Pericardium fibroblast (primary cell): ENCODE measurements at places on chromosomes 6 and 20. TPM values are rescaled to one million over a fixed set of nuclear protein-coding genes. Genes with fewer than 3 reads are reported as not detected.

TOX2 gene
- 6.1 and 17.7 TPM in 2 replicates for total RNA-seq

TXLNB gene
- total RNA-seq: 0.23 and 0.51 TPM in 2 replicates

C20orf204 gene
- 0.12 and 0.68 TPM in 2 replicates for total RNA-seq

BPIFA1 gene
- not detected in 2 replicates for total RNA-seq

SNAI1 gene
- 6.0 and 10.0 TPM in 2 replicates for total RNA-seq
